ENCODE measurements at places on chromosomes 1 and 21. TPM values are rescaled to one million over a fixed set of nuclear protein-coding genes. Genes with fewer than 3 reads are reported as not detected.

Gene NDUFV3
- total RNA-seq = 14.6 TPM

Gene AMPD1
- not detected for total RNA-seq

Gene SMYD3
- 17.3 TPM for total RNA-seq

Gene NPHS2
- total RNA-seq = not detected

Gene NUDT4B
- total RNA-seq = 8.7 TPM

Gene HSD3B2
- total RNA-seq = not detected

Gene ARV1
- 8.5 TPM for total RNA-seq

Gene RSPO1
- not detected for total RNA-seq

Gene ACTL8
- total RNA-seq = not detected

Gene SELL
- total RNA-seq = under 0.01 TPM

Gene PRRX1
- total RNA-seq = 0.65 TPM

Gene GJA9
- not detected for total RNA-seq

Gene KCNT2
- under 0.01 TPM for total RNA-seq

Gene LCE1B
- total RNA-seq = not detected

Gene CD160
- total RNA-seq = not detected

Gene FAM177B
- total RNA-seq = not detected

Gene SLC30A2
- total RNA-seq = not detected

Gene RNU1-1
- total RNA-seq = under 0.01 TPM

Gene TAGLN2
- 59.1 TPM for total RNA-seq

Gene GBP3
- total RNA-seq = 14.8 TPM

Gene OR10J1
- total RNA-seq = not detected

Gene SLC6A17
- total RNA-seq = 1.1 TPM

Gene MRAP
- not detected for total RNA-seq

Gene SNIP1
- 8.5 TPM for total RNA-seq

Gene RPTN
- not detected for total RNA-seq

Gene IL12RB2
- total RNA-seq = not detected

Gene SLFNL1
- under 0.01 TPM for total RNA-seq

Gene PCP4L1
- total RNA-seq = not detected

Gene IFI44L
- 0.44 TPM for total RNA-seq

Gene SPRR4
- not detected for total RNA-seq

Gene DCST1
- total RNA-seq = not detected

Gene SPRR1B
- not detected for total RNA-seq

Gene KRTAP19-1
- total RNA-seq = not detected

Gene CALML6
- total RNA-seq = not detected

Gene FMO3
- total RNA-seq = not detected

Gene PRAMEF14
- not detected for total RNA-seq

Gene DLGAP3
- under 0.01 TPM for total RNA-seq

Gene PRAMEF33
- not detected for total RNA-seq

Gene DFFA
- total RNA-seq = 29.2 TPM

Gene DDAH1
- 31.8 TPM for total RNA-seq

Gene ARHGEF11
- 21.0 TPM for total RNA-seq

Gene CD164L2
- total RNA-seq = not detected

Gene FOXO6
- total RNA-seq = not detected

Gene IL23R
- not detected for total RNA-seq

Gene RHEX
- total RNA-seq = not detected

Gene ODF2L
- 22.9 TPM for total RNA-seq

Gene NKAIN1
- not detected for total RNA-seq

Gene CLEC20A
- not detected for total RNA-seq

Gene LIN28A
- total RNA-seq = not detected

Gene SH2D1B
- not detected for total RNA-seq

Gene LDLRAD1
- not detected for total RNA-seq

Gene RUNX1
- total RNA-seq = 0.20 TPM

Gene ELOVL1
- total RNA-seq = 58.4 TPM

Gene PLCH2
- under 0.01 TPM for total RNA-seq

Gene NHLH1
- total RNA-seq = not detected
